ENCODE measurements at places on chromosomes 7 and 10.

- DNase-seq, result no peak
Measured at GRCh38 chr10:119447823-119448546, 94.5 kb downstream of the RGS10 start.

- DNase-seq, result peak; percentile 71
Measured at GRCh38 chr7:106583100-106583499, 77.9 kb downstream of the CCDC71L start.

DNA sequence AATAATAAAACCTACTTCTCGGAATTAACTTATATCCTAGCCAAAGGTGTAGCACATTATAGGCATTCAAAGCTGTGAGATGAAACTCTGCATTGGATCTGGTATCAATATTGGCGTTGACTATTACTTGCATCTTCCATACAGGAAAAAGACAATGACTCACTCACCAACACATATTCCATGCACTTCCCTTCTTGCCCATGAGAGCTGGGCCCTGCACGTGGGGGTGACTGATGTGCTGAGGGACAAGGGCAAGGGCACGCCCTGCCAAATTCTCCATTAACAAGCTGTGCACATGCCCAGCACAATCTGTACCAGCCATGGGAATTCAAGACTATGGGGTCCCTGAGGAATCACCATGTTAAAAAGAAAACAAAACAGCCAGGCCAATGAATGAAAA, 188.1 kb upstream of the PDE1C start:
- no peak for DNase-seq

DNA sequence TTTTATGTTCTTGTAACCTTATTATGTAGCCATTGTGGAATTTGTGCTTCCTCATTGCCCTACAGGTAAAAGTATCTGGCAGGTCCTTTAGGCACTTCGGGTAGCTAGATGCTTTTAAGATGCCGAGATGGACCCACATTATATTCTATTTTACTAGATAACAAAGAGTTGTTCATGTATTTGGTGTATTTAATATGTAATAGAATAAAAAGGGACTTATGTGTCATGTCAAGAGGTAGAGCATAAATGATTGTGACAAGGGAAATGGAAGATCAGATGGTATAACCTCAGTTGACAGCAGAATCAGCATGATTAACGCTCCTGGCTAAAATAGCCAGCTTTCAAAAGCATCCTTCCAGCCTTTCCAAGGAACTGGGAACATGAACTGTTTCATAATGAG, 50.6 kb downstream of the NPY start:
- DNase-seq, result no peak

DNA sequence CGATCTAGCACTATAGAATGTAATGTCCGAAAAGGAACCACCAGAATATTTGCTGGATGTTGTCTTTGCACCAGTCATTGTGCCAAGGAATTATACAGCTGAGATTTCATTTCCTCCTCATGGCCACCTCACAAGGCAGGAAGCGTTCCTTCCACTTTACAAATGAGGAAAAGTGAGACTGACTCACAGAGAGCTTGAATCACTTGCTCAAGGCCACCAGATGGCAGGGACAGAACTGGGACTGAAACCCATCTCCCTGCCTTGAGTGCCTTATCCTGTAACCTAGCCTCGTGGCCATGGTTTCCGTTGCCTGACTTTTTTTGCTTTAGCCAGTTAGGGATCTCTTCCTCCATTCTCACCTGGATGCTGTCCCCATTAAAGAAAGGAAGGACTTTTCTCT, 44.7 kb upstream of the PDZD8 start:
- no peak for DNase-seq
